ENCODE measurements at places on chromosomes 1 and 21.

GRCh38 chr1:10597492-10598388, 123.0 kb downstream of the PEX14 start:
- DNase-seq: no peak

DNA sequence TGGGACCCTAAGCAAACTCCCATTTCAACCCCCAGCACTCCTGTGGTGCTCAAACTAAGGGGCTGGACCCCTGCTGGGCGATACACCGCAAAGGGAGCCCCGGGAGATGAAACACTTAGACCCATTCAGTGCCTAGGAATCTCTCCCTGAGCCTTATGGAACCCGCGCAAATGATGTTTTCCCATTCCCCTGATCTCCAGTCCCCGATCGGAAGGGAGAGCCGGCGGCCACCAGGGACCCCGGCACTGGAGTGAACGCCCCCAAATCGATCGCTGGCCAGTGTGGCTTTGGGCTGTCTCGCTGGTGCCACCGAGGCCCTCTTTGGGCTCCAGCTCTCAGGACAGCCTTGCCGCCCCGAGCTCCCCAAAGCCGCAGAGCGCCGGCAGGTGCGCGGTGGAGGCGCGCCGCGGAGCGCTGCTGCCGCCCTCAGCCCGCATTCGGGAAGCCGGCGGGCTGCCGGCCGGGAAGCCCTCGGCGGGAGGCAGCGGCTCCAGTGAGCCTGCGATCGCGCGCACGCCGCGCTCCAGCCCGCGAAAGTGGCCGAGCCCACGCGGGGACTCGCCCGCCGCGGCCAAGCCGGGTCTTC, 1.1 kb downstream of the PLXNA2 start:
- no peak for DNase-seq

DNA sequence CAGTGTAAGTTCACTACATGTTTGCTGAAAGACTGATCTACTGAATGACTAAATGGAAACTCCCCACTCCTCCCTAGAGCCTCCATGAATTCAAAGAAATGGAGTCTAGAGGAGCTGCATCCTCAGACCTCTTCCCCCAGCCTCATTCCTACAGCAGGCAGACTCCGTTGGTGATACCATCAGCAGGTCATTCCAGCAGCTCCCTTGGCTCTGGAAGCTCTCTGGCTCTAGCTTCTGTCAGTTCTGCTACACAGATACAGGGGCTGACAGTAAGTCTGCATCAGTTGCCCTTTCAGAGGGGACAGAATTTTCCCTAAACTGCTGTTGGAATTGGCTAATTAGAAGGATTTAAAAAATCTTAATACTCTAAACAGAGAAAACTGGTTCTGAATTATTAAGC, 31.7 kb upstream of the DMRTA2 start:
- DNase-seq: no peak

DNA sequence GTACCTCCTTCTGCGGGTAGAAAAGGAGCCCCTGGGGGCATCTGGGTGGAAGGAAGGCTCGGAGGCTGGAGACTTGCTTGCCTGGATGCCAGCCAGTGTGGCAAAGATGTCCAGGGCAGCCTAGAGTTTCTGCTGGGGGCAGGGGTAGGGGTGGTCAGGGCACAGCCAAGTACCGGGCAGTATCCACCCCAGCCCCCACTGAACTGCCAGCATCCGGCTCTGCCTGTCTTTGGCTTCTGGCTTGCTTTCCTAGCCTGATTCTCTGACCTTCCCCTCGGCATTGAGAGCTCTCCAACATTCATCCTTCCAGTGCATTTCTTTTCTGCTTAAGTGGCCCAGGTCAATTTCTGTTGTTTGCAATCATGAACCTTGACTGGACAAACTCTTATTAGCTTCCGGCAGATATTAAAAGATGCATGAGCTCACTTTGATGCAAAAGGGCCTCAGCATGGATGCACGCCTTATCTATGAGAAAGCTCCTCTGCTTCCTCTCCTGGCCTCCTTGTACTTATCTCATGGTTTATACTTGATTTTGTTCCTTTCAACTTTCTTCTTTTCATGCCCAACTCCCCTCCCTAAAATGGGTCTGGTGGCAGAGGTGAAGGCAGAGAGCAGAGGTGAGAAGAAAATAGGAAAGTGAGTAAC, 116.9 kb downstream of the HLCS start:
- no peak for DNase-seq

- DNase-seq: no peak
Measured at GRCh38 chr1:212127221-212127620, 91.7 kb downstream of the DTL start.

GRCh38 chr21:24225431-24225830, 1381.8 kb downstream of the MRPL39 start:
- no peak for DNase-seq

DNA sequence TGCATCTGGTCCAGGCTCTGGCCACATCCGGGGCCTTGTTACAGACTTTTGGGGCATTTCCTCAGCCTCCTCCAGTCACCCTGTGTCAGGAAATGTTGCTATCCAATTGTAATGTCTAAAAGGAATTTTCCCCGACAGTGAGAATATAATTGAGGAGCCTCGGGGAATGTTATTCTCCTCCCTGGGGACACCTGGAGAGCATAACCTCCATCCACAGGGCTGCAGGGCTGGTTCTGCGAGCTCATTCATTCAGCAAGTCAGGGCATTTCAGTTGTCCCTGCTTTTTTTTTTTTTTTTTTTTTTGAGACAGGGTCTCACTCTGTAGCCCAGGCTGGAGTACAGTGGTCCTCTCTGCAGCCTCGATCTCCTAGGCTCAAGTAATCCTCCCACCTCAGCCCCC, 72.6 kb downstream of the MDM4 start:
- no peak for DNase-seq

DNA sequence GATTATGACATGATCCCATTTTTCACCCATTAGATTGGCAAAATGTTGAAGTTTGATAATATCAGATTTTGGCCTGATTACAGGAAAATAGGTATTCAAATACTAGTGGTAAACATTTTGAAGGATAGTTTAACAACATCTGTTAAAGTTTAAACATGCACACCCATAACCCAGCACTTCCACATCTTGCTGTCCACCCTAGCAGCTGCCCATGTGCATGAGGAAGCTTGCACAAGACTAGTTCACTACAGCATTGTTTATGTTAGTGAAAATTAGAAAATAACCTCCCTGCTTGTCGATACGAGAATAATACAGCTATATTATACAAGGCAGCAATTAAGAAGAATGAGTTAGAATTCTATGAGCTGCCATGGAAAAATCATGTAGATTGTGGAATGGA, 127.6 kb downstream of the C1orf21 start:
- DNase-seq: no peak

DNA sequence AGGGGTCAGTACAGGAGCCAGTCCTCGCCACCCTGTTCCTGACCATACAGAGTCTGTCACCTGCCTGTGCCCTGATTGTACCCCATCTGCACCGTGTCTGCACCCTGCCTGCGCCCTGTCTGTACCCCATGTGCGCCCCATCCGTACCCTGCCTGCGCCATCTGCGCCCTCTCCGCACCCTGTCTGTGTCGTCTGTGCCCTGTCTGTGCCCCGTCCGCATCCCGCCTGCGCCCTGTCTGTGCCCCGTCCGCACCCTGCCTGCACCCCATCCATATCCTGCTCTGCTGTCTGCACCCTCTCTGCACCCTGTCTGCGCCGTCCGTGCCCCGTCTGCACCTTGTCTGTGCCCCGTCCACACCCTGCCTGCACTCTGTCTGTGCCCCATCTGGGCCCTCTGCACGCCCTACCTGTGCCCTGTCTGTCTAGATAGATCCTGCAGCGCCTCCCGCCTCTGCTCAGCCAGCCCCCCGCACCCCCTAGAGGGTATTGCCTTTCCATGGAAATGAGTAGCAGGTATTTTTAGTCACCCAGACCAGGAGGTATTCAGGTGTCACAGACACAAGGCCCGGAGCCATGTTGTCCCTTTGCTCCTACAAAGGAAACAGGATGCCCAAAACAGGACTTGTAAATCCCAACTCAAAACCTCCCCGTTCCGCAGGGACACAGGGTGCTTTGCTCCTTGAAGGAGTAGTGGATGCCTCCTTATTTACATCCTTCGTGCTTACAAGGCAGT, 7.7 kb upstream of the NPHP4 start:
- DNase-seq: no peak

DNA sequence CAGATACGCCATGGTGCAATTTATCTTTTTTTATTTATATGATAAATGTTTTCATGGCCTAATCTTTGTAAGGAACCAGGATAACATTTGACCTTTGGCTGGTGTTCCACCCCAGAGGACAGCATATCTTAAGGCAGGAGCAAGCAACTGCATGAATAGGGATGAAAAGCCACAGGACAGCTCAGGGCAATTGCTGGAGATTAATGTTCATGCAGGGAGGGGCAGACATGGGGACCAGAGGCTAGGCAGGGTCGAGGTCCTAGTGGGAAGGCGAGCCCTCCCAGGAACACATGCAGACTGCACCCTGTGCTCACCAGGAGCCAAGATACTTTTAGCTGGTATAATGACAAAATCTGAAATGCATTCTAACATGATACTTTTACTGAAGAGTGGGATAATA, 74.4 kb upstream of the HAO2 start:
- DNase-seq: no peak
